Nasal cavity respiratory epithelium epithelial cell of viscerocranial mucosa (primary cell): ENCODE measurements at places on chromosomes 11 and 22. TPM values are rescaled to one million over a fixed set of nuclear protein-coding genes. Genes with fewer than 3 reads are reported as not detected.

BCO2 gene
- 0.68 and 1.6 TPM in 2 replicates for total RNA-seq

KCNK4 gene
- not detected in 2 replicates for total RNA-seq

MAPK8IP1 gene
- 0.34 and 0.85 TPM in 2 replicates for total RNA-seq

LAYN gene
- 7.2 and 61.6 TPM in 2 replicates for total RNA-seq

ENTHD1 gene
- not detected in 2 replicates for total RNA-seq

TLCD5 gene
- total RNA-seq: 1.4 and 2.2 TPM in 2 replicates

FAM89B gene
- 8.9 and 19.5 TPM in 2 replicates for total RNA-seq

NLRP6 gene
- not detected in 2 replicates for total RNA-seq

OR51E2 gene
- not detected in 2 replicates for total RNA-seq

RGL4 gene
- total RNA-seq: not detected in 2 replicates

RFPL1 gene
- total RNA-seq: not detected in 2 replicates

SORL1 gene
- 31.8 and 34.2 TPM in 2 replicates for total RNA-seq

TBX10 gene
- total RNA-seq: not detected in 2 replicates

KCTD17 gene
- 6.5 and 11.0 TPM in 2 replicates for total RNA-seq

SMC1B gene
- not detected in 2 replicates for total RNA-seq

MCM5 gene
- 8.2 and 9.0 TPM in 2 replicates for total RNA-seq

TMEM218 gene
- 21.3 and 36.6 TPM in 2 replicates for total RNA-seq

SULT4A1 gene
- under 0.01 and 0.50 TPM in 2 replicates for total RNA-seq

GPR83 gene
- under 0.01 and 0.07 TPM in 2 replicates for total RNA-seq

KRTAP5-4 gene
- total RNA-seq: not detected in 2 replicates

CALCB gene
- 0.21 and 0.34 TPM in 2 replicates for total RNA-seq

POU2AF2 gene
- not detected in 2 replicates for total RNA-seq
